ENCODE measurements at places on chromosomes 7 and 10.

- no peak for DNase-seq
These were observed 85.1 kb upstream of the ZPBP start for GRCh38 chr7:50178166-50178565.

DNA sequence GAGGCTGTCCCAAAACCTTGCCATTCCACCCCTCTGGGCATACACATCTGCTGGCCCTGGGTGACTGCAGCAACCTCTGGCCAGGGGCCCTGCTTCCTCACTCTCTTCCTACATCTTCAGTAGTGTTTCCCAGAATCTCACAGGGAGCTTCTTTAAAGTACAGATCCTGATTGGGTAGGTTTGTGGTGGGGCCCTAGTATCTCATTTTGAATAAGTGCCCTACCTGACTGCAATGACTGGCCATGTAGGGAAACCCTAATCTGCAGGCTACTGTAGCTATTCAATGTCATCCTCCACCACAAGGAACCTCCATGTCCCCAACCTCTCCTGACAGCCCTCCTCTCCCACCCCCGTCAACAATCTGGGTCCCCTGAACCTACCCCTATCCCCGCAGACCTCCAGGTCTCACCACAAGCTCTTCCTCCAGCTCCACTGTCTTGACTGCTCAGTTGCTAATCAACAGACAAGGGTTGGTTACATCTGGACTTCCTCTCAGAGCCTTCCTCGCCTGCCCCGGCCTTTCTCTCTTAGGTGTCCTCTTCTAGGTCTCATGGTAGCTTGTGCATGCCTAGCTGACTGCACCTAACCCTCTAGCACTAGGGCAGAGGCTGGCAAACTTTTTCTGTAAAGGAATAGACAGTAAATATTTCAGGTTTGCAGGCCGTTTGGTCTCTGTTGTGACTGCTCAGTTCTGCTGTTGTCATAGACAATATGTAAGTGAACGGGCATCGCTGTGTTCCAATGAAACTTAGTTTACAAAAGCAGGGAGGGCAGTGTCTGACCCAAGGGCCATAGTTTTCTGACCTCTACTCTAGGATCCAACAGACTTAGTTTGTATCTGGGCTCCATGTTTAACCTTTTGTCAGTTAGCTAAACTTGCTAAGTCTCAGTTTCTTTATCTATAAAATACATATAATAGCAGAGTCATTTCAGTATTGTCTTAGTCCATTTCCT, 121.1 kb downstream of the AOAH start:
- DNase-seq = no peak

DNA sequence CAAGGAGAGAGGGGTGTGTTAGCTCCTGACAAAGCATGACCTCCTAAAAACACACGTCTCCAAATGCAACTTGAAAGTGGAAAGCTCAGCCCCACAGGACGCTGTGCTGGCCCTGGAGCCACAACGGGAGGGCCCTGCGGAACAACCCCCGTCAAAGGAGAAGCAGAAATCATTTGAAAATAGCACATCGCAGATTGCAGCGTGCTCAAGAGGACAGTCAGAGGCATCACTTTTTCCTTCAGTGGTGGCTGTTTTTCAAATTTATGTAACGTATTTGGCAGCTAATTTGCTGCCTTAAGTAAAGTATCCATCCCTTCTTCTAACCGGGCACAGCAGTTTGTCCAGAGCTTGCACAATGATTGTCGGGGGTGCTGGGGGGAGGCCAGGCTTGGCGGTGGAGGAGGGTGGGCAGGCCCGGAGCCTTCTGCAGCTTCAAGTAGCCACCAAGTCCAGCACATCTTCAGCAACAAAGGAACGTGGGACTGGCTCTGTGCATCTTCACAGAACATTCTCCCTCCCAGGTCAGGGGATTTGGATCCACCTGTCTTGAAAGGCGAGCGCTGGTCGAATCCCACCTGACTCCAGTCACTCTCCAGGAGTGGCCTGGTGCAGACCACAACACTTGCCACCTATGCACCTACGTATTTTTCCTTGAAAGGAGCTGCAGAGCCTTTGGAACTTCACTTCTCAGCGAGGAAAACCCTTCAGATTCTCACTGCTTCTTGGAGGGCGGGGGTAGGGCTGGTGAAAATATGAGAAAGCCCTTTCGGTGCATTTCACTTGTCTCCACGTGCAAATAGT, 346.3 kb downstream of the DNAJB6 start:
- DNase-seq = no peak

GRCh38 chr7:90303241-90303640, 17.9 kb downstream of the FAM237B start:
- DNase-seq = no peak

GRCh38 chr10:60896033-60896432, 48.0 kb downstream of the RHOBTB1 start:
- no peak for DNase-seq

- DNase-seq = no peak
These were observed 75.0 kb downstream of the AASS start for GRCh38 chr7:122068999-122069398.

- DNase-seq = no peak
These were observed 26.3 kb downstream of the DENND11 start for GRCh38 chr7:141675436-141676215.

DNA sequence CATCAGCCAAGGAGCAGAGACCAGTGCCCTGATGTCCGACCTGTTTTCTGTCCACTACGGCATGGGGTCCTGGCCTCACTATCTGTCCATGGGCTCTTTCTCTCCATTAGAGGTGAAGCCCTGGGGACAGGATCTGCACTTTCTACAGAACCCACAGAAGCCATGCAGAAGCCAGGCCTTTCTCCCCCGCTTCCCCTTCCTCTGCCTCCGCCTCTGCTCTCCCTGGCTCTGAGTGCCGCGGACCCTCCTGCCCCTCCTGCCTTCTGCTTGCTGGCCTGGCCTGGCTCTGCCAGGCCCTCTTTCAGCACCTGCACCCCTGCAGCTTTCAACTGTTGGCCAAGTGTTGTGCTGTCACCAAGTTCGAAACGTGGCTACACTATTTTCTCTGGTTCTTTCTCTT, 439.8 kb upstream of the ZMIZ1 start:
- DNase-seq = no peak

GRCh38 chr7:128215739-128216138, 25.3 kb upstream of the LEP start:
- no peak for DNase-seq

GRCh38 chr7:111329367-111330234, 232.7 kb downstream of the IMMP2L start:
- no peak for DNase-seq

- no peak for DNase-seq
These were observed 323.7 kb upstream of the GNAI1 start for GRCh38 chr7:79810916-79811315.

- no peak for DNase-seq
These were observed 48.7 kb upstream of the SHH start for GRCh38 chr7:155860840-155861479.

DNA sequence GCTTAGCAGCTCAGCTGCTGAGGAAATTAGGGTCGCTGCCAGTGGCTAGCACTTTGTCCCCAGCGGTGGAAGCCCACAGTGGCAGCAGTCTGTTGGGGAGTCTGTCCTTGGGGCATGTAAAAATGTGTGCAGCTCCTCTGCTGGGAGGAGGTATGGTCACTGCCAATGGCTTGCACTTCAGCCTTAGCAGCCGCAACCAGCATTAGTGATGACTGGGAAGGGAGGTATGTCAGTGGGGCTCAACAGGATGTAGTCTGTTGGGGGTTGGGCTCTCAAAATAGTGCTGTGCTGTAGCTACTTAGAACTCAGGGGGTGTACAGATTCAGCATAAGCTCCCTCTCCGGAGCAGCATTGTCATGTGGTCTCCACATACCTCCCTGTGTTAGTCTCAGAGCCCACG, 189.9 kb downstream of the ZEB1 start:
- DNase-seq = no peak

DNA sequence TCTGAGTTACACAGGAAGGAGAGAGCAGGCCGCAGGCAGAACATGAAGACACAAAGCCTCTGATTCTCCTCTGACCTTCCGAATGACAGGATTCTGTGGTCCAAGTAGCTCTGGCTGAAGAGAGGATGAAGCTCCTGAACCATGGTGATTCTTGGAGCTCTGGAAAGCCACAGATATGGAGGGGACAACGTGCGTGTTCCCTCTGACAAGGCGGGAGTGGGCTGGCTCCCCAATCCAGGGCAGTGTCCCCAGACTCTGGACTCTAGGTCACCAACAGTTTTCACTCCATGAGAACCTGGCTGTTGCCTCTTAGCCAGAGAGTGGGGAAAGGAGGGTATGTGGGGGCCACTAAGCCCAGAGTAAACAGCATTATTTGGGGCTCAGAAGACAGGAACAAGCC, 7.4 kb upstream of the TRPV6 start:
- DNase-seq = no peak

Measured in stimulated activated CD4-positive, alpha-beta T cell treated with anti-CD3 and anti-CD28 coated beads, Interleukin-1b, Interleukin-23, amount 100 ng/mL, for 4 hours (primary cell).